NCI-H1048 (cell line): ENCODE measurements at places on chromosomes 16 and 17.
A peak's percentile ranks its signal among the peaks of the same experiment; 100 is the strongest.

DNA sequence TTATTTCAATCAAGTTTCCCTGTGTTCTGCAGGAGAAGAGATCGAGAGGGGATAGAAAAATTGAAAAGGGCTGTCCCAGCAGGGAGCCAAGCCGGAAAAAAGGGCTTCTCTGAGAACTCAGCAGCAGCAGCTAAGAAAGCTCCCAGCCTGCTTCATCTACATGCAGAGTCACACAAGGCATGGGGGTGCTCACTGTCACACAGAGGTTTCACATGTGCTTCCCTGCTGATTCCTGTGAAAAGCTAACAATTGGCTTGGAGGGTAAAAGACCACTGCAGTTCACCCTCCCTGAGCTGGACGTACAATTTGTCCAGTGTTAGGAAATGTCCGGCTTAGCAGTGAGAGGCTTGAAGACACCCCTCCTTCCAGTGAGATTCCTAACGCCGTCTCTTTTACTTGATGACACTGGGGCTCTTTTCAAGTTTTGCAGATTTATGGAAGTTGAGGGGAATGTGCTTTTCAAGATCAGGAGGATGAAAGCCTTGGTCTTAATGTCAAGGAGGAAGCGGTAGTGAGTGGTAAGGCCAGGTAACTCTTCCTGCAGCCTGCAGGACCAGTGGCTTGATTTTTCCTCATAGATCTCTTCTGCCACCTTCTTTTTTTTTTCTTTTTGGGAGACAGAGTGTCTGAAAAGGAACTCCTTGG is 85.6 kb downstream of the WNT3 start:
- no peak for DNase-seq

- DNase-seq, result no peak
These were observed 1.7 kb upstream of the MRPL12 start for GRCh38 chr17:81701288-81702071.

DNA sequence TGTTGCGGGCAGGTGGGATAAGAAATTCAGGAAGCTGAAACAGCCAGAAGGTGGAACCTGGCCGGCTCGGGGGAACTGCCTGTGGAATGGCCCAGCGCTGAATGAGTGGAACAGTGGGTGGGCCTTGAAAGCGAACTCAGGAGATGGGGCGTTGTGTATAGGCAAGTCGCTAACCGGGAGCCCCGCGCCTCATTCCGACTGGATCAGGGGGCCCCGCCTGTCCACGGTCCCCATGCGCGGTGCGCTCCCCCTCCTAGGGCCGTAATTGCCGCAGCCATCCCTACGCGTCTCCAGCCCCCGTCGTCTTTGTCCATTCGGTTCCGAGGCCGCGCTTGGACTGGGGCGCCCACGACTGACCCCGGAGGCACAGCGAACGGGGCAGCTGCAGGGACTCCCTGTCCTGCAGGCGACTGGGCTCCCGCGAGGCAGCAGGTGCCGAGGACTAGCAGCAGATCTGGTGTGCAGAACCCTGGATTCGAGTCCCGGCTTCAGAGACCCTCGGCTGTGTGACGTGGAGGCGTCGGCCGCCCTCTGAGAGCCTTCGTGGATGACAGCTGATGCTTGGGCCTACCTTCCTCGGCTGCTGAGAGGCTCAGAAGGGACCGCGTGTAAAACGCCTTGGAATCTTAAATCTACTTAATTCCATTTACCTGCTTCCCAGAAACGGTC is 10.9 kb upstream of the CA4 start:
- no peak for DNase-seq

- no peak for DNase-seq
These were observed 41.6 kb upstream of the TAC4 start for GRCh38 chr17:49889500-49889899.

DNA sequence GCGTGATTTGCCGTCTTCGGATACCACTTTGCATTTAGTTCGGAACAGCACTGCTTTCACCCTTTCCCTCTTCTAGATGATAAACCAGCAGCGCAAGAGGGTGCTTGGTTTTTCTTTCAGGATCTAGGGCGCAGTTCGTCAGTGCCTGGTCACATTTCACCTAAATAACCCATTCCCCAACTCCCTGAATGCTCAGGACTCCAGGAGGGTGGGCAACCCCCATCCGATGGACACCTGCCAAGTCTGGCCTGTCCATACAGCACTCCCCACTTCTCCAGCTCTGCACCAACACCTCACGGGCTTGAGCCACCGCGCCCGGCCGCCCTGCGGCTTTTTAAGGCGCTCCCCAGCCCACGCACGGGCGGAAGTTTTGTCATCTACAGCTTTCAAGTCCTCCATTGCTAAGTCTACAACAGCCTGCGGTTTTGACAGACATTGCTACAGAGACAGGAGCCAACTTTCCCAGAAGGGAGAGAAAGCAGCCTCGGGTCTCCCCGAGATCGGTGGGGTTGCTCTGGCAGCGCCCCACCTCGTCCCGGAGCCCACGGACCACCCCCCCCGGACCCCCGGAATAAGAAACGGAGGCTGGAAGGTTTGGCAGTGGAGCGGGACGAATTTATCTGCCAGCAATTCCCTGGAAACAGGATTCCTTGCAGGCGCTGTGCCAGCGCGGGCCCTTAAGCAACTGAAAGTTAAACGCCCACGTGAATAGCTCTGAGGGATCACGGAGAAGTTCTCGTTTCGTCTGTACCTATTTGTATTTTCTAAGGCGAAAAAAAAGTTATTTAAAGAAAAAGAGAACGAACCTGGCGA is 38.6 kb upstream of the SLFN13 start:
- DNase-seq, result no peak

DNA sequence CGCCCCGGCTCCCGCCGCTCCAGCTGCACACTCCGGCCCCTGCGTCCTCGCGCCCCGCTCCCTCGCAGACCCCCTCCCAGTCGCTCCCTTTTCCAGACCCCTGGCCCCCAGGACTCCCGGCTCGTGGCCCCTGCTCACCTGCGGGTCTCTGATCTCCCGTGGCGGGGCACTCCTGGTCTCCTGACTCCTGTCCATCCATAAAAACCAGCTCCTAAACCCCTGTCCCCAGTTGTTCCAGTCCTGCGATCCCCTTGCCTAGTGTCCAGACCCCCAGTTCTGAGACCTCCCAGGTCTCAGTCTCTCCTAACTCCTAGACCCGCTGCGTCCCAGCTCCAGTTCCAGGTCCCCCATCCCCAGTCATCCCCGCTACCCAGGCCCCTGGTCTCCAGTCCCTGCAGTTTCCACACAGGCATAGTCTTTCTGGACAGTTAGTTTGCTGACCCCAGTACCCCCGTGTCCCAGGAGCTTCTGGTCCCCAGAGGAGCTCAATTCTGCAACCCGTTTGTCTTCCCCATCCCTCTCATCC is 379 bp downstream of the SNX29 start:
- no peak for DNase-seq

- no peak for DNase-seq
These were observed 6.2 kb downstream of the RPS6KB1 start for GRCh38 chr17:59899099-59899498.

GRCh38 chr16:57645691-57646387 is 17.4 kb downstream of the ADGRG1 start:
- DNase-seq, result no peak

GRCh38 chr17:74089869-74090464 is 113.5 kb upstream of the RPL38 start:
- DNase-seq, result peak; percentile 9

DNA sequence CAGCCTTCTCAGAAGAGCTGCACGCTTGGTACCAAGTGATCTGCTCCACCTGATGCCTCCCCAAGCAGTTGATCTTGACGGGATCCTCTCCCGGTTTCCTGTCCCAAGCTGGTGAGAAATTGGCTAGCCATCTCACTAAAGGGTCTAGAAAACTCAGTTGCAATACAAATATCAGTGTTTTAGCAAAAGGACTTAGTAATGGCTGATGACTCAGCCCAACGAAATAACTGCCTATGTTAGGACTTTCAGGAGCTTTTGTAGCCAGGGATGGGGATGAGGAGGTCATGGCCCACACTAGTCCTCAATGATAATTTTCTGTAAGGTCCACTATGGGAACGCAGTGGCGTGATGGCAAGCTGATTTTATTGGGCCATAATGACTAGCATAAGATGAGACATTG is 23.3 kb upstream of the ENGASE start:
- no peak for DNase-seq

GRCh38 chr16:60199150-60199549 is 1465.0 kb upstream of the GOT2 start:
- no peak for DNase-seq

- DNase-seq, result no peak
These were observed 2.0 kb upstream of the VAT1L start for GRCh38 chr16:77786186-77786847.

DNA sequence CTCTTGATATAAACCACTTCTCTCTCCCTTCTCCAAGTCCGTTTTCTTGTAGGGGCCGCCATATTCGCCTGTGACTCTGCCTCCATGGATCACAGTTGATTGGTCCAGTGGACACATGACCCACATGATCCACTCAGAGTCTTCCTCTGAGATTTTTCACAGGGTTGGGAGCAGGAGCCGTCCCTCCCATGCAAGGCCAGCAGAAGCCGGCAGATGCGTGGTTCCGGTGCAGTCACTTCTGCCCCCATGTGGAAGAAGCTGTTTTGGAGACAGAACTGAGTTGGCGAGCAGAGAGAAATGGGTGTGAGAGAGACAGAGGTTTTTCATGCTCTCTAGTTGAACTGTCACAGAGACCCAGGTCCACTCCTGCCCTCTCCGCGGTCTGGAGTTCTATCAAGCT is 83.3 kb downstream of the C16orf95 start:
- no peak for DNase-seq

DNA sequence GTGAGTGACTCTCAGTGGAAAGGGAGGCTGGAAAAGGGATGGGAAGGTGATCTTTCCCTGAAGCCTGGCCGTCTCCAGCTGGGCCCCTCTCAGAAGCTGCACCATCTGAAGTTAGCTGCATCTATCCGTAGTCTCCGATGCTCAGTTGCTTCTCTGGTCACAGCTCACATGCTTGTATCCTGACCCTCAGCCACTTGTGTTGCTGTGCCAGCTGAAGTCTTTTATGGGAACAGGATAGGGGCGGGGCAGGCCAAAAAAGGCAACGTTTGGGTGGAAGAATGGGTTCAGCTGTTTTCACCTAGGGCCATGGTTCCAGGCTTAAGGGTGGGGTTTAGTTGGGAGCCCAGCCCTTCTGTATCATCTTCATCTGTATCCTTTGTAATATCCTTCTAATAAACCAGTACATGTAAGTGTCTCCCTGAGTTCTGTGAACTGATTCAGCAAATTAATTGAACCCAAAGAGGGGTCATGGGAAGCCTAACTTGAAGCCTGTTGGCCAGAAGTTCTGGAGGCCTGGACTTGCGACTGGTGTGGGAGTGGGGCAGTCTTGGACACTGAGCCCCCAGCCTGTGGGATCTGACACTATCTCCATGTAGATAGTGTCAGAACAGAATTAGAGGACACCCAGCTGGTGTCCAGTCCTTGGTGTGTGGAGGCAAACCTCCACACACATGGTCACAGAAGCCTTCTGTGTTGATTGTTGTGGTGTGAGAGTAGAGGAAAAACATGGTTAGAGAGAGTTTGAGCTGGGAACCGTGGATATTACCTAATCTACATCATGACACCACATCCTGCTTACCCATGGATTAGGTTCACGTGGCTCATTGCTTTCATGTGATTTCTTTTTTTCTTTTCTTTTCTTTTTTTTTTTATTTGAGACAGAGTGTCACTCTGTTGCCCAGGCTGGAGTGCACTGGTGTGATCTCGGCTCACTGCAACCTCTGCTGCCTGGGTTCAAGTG is 49.3 kb upstream of the FBXO47 start:
- DNase-seq, result no peak

GRCh38 chr16:57866529-57866918 is 64.2 kb upstream of the KIFC3 start:
- DNase-seq, result no peak

DNA sequence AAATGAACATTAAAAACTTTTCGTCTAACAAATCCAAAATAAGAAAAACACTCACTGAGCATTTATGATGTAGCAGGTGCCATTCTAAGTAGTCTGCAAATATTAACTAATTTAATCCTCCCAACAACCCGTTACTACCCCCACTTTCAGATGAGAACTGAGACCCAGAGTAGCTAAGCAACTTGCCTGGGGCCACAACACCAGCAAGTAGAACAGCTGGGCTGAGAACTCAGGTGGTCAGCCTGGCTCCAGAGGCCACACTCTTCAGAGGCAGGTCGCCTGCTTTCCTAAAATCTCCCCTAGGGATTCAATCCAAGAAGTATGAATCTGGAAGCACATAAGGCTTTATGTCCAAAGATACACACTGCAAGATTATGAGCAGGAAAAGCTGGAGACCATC is 6.2 kb downstream of the MBTPS1 start:
- DNase-seq, result no peak

DNA sequence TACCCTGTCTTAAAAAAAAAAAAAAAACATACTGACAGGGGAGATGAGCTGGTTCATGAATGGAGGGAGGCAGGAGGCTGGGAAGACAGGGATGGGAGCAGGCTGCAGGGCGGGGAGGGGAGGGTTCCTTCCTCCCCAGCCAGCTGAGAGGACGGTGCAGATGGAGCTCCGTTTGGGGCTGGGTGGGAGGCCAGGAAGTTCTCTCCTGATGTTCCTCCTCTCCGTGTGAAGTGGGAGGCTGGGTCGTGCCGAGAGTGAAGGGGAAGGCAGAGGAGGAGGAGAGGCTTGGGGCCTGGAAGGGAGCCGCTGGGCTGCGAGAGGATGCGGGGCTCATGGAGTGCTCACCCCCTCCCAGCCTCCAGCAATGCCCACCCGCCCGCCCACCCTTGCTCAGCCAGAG is 21.3 kb downstream of the SBK1 start:
- DNase-seq, result no peak

DNA sequence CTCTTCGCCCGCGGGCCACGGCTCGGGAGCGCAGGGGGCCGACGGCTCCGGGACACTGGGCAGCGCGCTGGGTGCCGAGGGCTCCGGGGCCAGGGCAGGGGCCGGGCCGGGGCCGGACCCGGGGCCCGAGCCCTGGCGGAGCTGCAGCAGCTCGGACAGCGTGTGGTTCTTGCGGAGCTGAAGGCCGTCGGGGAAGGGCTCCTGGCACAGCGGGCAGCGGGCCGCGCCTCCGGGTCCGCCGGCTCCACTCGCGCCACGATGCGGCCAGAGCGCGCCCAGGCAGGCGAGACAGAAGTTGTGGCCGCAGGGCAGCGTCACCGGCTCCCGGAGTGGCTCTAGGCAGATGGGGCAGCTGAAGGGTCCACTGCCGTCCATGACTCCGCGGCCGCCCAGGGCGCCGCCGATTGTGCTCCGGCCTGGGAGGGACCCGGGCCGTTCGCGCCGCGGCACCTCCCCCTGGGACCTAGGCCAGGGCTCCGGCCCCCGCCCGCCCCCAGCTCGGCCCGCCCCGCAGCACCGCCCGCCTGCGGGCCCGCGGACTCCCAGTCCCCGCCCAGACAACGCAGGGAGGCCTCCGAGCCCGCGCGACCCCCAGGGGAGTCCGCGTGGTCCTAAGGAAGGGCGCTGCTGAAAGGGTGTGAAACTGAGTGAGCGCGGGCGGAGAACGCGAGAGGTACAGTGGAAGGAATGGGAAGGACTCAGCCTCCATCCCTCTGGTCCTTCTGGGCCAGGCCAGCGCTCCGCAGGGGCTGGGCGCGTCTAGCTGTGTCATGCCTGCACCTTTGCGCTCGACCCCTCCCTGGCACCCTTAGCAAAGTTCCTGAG is at the start of gene TRIM47:
Gene TRIM47 (minus strand): TSS at position 408 of the 825 bp plus-strand sequence. CDS start 33 bp downstream, at position 375.
- DNase-seq, result no peak

- no peak for DNase-seq
These were observed 12.7 kb upstream of the SPNS2 start for GRCh38 chr17:4485676-4486646.

- no peak for DNase-seq
These were observed 9.5 kb downstream of the PNMT start for GRCh38 chr17:39677542-39678339.

- DNase-seq, result no peak
These were observed 20.9 kb downstream of the ZSWIM7 start for GRCh38 chr17:15978606-15979005.

GRCh38 chr16:4475880-4476788 is at the start of gene HMOX2:
TSS of gene HMOX2 (plus strand) at chr16:4476398. CDS start at chr16:4505525, 29,127 bp downstream.
- DNase-seq, result peak; percentile 33

- no peak for DNase-seq
These were observed 37.0 kb upstream of the PEMT start for GRCh38 chr17:17628388-17629008.
